ENCODE measurements at places on chromosomes 7 and 10.

DNA sequence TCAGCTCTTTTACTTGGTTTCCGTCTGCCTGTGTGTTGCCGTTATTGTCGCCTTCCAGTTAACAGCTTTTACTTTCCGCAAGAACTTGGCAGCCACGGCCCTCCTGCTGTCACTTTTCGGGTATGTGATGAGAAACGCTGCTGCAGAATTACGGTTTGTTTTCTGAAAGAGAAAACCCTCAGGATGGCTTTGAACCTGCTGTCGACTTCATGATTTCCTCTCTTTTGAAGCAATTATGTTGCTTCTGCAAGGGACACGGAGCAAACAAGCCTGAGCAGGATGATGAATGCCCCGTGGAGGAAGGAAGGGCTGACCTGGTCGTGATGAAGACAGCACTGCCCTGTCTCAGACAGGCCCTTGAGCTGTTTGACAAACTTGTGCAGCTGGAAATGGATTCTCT lies 339.8 kb downstream of the ABCA13 start:
- no peak for DNase-seq

GRCh38 chr7:74217455-74218342 lies 7.9 kb downstream of the LAT2 start:
- DNase-seq, result no peak

GRCh38 chr7:49772916-49773217 lies 571 bp upstream of the VWC2 start:
- DNase-seq, result no peak

DNA sequence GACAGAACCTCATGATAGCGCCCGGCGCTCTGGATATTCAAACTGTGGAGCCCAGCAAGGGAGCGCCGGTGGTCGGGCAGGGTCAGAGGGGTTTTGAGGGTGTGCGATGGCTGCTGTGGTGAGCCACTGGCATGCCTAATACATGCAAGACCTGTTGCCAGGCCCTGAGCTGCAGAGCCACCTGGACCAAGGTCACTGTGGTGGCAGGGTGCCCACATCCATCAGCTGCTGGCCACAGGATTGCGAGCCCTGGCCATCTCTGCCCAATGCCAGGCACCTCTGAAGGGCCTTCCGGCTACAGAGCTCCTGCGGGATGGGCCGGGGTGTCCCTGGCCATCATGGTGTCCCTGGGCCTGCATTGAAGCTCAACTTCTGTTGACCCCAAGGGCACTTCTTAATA lies 123.0 kb upstream of the TNRC18 start:
- DNase-seq, result no peak

DNA sequence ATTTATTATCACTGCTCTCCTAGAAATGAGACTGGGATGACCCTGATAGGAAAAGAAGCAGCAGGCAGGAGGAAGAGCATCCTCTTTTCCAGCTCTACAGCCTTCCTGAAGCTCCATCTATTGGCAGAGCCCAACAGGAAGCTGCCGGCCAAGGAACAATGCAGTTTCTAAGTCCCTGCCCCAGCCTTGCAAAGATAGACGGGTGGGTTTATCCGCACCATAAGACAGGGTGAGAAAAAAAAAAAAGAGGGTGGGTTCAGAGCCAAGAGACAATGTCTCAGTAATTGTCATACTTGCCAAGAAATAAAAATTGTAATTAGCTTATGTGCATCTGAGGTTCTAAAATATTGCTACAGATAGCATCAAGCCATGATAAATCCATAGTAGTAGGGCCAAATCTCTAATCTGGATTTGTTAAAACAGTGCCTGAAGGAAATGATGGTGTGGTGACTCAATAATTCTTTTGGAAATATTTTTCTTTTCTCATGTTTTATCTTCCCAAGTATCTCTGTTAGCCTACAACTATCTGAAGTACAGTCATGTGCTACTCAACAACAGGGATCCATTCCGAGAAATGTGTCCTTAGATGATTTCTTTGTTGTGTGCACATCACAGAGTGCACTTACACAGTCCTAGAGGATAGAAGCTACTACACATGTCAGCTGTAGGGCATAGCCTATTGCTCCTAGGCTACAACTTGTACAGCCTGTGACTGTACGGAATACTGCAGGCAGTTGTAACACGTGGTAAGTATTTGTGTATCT lies 242.9 kb upstream of the CXCL12 start:
- no peak for DNase-seq

DNA sequence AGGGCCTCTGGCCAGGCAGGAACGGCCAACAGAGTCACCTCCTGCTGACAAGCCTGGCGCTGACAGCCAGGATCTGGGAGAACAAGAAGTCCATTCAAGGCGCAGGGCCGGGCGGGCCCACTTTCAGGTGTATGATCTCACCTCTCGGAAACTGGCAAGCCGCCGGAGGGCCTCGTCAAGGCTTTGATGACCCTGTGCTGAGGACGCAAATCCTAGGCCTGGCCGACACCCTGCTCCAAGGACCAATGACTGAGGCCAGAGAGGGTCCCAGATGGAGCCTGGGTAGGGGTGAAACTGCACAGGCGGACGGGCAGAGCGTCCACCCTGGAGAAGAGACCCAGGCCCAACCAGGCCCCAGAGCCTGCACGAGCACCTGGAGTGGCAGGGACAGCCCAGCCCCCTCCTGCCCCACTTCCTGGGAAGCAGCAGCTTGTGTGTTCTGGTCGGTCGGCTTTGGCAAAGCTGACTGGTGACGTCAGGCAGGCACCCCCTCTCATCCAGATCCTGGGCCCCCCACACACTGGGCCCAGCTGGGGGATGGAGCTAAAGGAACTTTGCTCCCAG lies 30.6 kb downstream of the MYL10 start:
- DNase-seq, result no peak

DNA sequence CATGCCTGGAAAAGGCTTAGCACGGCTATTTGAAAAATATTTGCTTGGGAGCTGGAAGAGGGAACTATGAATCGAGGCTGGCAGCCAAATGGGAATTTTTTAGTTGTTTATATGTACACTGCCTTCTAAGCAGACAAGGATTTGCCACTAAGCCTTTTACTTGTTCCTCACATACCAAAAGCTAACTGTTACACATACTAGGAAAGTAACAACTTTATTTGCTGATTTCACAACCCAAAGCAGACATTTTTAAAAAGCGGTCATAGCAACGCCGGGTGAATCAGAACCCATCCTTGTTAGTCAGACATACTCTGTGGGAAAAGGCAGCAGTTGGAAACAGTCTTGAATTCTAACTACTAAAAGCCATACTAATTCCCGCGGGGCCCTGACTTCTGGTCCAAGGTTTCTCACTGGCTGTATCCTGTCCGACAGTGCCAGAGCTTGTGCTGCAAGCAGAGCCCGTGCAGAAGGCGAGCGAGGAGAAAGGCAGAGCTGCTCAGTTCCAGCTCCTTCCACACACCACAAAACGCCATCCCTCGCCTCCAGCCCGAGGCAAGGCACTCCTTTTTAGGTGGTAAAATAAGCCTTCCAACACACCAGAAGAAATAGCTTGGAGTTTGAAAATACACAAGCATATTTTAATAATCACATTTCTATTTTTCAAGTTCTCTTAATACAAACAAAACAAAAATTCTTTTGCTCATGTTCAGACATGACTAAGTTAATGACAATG lies 89.2 kb downstream of the RNF216 start:
- no peak for DNase-seq

GRCh38 chr10:47164126-47164799 lies 135.7 kb upstream of the GDF10 start:
- DNase-seq, result no peak

DNA sequence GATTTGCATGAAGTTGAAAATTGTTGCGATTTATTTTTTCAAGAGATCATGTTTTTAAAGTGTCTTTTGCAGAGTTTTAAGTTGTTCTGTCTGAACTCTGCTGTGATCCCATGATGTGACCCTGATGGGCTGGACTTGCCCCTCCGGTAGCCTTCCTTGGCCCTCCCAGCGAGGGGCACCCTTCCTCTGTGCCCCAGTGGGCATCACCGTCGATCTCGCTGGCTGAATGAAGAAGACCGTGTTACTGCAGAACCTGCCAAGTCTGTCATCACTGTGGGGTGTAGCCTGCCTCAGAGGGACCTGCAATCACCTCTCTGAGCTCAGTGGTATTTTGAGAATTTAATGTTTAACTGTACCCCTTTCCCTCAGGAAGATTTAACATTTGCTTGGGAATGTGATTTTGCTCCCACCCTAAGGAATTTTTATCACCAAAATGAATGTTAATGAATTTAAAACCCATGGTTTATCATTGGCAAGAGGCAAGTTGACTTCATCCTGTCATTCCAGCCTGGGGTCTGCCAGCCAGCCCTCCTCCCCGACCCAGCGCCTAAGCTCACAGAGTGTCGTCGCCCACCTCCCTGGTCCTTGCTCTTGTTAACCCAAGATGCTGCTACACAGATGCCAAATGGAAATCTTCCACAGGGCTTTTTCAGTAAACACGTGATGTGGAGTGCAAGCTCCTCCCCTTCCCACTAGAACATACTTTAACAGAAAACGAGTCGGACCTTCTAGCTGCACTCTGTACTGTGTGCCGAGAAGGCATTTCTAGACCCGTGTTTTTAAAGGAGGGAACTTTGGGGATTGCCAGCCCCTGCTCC lies 115.4 kb downstream of the NT5C2 start:
- DNase-seq, result no peak

DNA sequence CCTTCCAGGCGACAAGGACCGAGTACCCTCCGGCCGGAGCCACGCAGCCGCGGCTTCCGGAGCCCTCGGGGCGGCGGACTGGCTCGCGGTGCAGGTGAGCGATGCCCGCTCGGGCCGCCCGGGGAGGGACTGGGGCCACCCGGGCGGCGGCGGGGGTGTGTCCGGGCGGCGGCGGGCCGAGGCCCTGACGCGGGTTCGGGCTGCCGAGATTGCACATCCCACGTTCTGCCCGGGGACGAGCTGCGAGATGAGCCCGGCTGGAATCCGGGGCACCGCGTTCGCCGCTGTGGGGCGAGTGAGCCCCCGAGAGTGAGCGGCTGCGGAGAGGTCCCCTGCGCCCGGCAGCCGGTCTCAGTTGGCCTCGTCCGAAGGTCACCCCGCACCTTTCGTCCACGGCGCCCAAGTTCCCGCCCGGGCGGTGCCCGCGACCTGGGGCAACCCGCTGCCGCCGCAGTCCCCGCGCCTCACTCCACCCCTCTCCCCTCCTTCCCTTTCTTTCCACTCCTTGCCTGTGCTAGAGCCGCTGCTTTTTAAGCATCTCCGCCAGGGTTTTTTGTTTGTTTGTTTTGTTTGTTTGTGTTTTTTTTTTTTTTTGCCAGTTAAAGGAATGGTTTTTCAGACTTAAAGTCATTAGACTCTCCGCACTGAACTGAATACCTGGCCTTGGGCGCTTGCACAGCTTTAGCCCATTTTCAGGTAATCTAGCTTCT lies 515 bp downstream of the RALA start:
- DNase-seq, result no peak

- no peak for DNase-seq
Observed at GRCh38 chr7:98200364-98200763, 10.9 kb upstream of the BHLHA15 start.

GRCh38 chr7:17408904-17409290 lies 110.4 kb downstream of the AHR start:
- no peak for DNase-seq

- no peak for DNase-seq
Observed at GRCh38 chr7:135664046-135664589, 1.8 kb downstream of the STMP1 start.

DNA sequence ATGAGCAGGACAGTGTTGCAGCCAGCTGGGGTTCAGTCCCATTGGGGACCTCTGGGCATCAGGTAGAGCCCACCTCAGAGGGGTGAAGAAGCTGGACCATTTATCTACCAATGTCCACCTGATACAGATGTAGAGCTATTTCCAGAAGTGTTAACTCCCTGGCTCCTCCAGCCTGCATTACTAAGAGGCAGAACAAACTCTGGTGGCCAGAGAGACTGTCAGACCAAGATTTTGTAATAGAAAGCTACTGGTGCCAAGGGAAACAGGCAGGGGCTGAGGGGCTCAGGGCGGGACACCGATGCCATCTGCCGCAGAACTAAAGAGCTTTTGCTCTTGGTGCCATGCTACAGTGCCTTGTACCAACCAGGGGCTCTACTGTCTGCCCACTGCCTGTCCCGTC lies 268.2 kb upstream of the HABP2 start:
- no peak for DNase-seq

GRCh38 chr7:4174884-4175283 lies 507.2 kb upstream of the FOXK1 start:
- DNase-seq, result no peak

DNA sequence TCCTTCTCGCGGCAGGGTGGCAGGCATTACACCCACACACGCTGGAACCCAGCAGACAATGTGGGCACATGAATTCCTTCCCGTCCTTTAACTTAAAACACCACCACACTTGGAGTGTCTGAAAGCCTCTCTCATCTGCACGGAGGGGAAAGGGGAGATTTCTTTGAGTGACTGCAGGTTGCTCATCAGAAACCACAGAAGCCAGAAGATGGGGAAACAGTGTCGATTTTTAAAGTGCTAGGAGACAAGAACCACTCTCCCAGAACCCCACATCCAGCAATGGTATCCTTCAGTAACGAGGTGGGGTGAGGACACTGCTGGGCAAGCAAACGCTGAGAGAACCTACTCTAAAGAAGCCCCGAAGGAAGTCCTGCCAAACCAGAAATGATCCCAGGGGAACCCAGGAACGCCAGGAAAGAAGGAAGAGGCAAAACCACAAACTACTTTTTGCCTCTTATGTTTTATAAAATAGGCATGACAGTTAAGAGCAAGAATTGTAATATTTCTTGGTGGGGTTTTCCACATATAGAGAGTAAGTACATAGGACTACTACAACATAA lies 254.3 kb downstream of the ELFN1 start:
- DNase-seq, result no peak

GRCh38 chr10:131635564-131636015 lies 265.2 kb upstream of the PPP2R2D start:
- DNase-seq, result no peak

DNA sequence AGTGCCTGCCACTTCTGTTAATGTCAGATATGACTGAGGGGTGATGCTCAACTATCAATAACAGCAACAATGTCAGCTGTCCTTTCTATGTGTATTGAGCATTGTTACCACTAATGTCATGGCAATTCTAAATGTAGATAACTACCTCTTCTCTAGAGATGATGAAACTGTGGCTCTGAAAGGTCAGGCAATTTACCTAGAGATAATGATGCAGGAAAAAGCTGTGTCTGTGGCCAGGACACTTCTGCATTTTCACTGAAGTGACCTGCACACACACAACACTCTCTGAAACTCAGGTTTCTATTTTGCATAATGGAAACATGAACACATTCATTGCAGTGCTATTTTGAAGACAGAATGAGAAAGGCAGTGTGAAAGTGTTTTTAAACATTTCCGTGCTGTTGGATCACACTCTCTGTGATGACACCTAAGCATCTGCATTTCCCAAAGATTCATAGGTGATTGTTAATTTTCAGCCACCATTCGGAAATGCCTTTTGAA lies 148.2 kb downstream of the KCND2 start:
- DNase-seq, result no peak

DNA sequence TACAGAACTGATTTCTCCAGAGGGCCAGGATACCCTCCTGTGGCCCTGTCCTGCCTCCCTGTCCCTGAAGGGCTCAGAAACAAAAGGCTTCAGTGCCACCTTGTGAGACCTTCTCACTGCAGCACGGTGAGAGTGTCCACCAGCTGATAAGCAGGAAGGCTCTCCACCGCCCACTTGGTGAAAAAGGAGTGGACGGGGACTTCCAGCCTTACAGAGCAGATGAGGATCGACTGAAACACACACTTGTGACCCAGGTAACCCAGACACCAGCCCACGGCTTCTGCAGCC lies 330.1 kb downstream of the GRID1 start:
- no peak for DNase-seq

GRCh38 chr7:92987538-92987937 lies 130.2 kb downstream of the SAMD9 start:
- no peak for DNase-seq

All from activated CD4-positive, alpha-beta T cell treated with anti-CD3 and anti-CD28 coated beads, Interleukin-2, amount 50 U/mL, for 4 hours (primary cell).